ENCODE measurements at places on chromosomes 5 and 9.

- DNase-seq, result no peak
Observed at GRCh38 chr5:53366245-53366644, 114.2 kb upstream of the FST start.

- no peak for DNase-seq
Observed at GRCh38 chr5:67591491-67591890, 394.9 kb upstream of the CD180 start.

DNA sequence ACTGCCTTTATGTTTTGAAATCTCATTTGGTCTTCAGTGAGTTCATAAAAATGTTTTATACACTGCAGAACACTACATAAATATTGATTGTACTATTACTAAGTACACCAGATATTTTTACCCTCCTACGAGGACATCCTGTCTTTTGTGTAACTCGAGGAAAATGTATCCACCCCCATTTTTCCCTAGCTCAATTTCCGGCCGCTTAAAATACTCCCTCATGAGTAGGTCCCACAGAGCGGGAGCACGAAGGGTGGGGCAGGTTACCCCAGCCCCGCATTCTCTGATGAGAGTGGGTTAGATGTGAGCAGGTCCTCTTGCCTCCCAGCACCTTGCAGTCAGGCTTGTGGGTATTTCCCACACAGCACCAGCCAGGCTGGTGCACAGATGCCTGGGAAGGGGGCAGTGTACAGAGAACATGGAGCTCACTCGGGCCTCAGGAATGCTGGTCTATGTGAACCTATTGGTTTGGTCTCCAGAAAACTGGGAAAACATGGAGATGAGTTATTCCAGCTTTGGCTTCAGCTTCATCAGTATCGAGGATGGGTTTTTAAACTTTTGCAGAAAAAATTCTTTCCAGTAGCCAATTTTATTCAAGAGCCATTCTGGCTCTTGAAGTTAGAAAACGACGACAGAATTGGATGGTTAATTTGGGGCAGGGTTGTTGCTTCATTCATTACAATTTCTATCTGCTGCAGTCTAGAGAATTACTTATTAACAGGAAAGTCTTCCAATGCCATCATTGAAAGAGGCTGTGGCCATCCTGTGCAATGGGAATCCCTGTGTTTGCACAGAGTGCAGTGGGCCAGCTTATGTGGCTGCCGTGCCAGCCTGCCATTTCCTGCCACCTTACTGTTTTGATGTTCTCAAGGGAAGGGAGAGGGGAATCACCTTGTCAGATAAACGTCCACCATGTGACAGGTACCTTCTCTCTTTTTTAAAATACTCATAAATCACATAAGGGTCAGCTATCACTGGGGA is 73.2 kb downstream of the WDR41 start:
- DNase-seq, result no peak

GRCh38 chr9:7201196-7201595 is 443.4 kb downstream of the KDM4C start:
- DNase-seq, result no peak

DNA sequence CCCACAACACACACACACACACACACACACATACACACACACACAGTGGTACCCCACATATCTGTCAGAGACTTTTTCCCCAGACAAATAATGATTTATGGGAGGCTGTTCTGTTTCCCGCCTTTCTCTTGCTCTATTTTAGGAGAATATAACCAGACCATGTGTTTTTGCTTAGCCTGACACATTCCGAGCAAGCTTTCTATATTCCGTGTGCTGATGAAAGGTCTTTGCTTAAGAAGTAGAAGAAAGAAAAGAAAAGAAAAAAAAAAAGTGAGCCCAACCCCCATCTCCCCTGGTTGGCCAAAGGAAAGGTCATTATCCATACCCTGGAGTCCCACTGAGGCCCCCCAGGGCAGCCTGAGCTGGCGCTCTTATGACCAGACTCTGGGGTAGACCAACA is 338.6 kb downstream of the SLIT3 start:
- DNase-seq, result no peak

DNA sequence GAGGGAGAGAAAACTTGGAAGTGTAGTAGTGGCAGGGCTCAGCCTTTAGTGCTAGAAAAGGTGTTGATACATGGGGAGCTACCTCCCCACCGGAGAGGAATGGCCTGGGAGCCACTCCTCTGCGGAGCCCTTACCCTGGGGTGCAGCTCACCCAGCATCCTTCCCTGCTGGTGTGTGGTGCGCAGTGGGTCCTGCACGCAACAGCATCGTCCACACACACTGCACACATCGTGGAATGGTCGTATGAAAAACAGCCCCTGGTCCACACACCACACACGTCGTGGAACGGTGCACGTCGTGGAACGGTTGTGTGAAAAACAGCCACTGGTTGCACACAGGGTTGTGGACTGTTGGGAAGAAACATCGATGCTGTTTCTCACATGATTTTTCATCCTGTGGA is 16.1 kb upstream of the AHRR start:
- DNase-seq, result no peak

DNA sequence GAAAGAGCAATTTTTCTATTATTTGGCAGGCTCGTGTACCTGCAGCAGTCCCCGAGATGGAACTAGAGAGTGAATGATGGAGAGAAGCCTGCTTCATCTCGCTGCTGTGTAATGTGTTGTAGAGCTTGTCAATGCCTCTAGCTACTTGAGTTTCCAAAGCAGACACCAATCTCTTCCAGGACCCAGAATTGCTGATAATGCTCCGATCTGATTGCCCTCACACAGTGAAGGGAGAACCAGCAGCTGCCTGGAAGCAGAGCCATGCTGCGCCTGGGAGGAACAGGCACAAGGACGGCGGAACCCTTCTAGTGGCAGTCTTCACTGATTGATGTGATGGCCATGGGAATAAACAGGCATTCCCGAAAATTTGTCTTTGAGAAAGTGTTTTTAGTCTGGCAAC is 288.0 kb downstream of the ICE1 start:
- DNase-seq, result no peak

- no peak for DNase-seq
Observed at GRCh38 chr9:135180586-135180985, 93.1 kb downstream of the OLFM1 start.

GRCh38 chr9:27426511-27427271 is 97.4 kb upstream of the IFNK start:
- no peak for DNase-seq

DNA sequence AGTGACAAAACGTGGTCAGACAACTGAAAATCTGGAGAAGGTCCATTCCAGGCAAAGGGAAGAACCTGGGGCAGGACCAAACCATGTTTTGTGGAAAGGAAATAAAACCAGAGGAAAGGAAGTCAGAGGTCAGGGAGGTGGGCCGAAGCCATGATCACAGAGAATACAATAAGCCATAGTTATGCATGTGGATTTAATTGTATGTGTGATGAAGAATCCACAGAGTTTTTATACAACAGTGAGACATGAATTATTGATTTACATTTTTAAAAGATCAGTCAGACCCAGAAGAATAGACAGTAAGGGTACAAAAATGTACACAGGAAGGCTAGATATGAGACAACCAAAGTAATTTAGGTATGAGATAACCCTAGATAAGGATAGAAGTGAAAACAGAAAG is 20.8 kb downstream of the TTC33 start:
- DNase-seq, result no peak

- DNase-seq, result no peak
Observed at GRCh38 chr5:110038297-110038997, 348.7 kb downstream of the MAN2A1 start.

- no peak for DNase-seq
Observed at GRCh38 chr9:19969721-19970120, 180.9 kb upstream of the SLC24A2 start.

- peak; percentile 83 for DNase-seq
Observed at GRCh38 chr5:137310051-137310730, 188.9 kb downstream of the SPOCK1 start.

DNA sequence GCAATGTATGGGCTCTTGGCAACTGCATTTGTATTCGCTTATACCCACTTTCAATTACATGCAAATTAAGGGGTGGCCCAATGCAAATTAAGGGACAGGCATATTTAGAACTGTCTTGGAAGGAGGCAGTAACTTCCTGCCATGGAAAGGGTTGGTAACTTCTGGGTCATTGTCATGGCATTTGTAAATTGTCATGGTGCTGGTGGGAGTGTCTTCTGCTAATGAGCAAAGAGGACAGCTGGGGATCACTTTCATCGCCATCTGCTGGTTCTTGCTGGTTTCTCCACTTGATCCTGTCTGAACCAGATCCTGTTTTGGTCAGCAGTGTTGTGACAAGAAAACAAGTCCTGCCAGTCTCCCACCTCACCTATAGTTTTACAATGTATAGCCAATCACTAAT is 23.3 kb upstream of the UGT3A2 start:
- peak; percentile 10 for DNase-seq

- DNase-seq, result peak; percentile 57
Observed at GRCh38 chr5:61768692-61769281, 436.7 kb downstream of the ZSWIM6 start.

GRCh38 chr9:14547245-14548060 is 145.8 kb downstream of the ZDHHC21 start:
- DNase-seq, result no peak

GRCh38 chr5:14202462-14202861 is 59.3 kb downstream of the TRIO start:
- DNase-seq, result no peak

DNA sequence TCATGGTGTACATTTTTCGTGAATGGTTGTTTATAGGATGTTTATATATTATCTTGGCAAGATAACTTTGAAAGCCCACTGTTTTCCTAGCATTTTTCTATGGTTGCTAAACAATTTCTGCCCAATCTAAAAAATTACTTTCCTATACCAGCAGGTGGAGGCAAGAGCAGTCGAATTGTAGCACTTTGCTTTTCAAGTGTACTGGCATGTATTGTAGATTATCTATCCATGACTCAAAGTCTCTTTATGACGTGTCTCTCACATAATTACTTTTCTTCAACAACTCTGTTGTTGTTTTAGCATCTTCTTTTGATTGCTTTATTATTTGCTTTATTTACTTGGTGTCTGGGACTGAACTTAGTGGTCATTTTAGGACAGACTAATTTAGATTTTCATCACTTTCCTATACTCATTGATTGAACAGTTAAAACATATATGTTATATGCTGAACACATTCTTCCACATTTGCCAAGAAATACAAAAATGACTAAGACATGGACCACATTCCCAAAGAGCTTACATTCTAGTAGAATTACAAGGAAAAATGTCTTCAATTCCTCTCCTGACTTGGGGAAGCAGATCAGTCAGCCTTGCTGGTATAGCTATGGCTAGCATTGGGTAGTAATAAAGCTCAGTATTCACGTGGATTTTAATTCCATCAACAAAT is 20.7 kb downstream of the NLN start:
- DNase-seq, result peak; percentile 76

DNA sequence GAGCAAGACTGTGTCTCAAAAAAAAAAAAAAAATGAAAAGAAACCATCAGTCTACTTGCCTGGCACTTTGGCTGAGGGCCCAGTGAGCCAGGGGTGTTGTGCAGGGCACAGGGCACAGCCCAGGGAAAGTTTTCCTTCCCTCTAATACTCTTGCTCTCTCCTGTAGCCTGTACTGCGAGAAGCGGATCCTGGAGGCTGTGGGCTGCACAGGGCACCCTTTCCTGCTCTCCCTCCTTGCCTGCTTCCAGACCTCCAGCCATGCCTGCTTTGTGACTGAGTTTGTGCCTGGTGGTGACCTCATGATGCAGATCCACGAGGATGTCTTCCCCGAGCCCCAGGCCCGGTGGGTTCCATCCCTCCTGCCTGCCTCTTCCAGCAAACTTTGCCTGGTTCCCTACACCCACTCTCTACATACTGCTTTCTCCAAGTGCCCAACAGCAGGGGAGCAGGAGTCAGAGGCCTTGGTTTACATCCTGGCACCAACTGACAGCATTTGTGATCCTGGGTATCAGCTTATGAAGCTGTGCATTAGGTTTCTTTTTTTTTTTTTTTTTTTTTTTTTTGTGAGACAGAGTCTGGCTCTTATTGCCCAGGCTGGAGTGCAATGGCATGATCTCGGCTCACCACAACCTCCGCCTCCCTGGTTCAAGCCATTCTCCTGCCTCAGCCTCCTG is 7.2 kb downstream of the ZDHHC12 start:
- DNase-seq, result no peak
